ENCODE measurements at places on chromosomes 2 and 18. TPM values are rescaled to one million over a fixed set of nuclear protein-coding genes. Genes with fewer than 3 reads are reported as not detected.

DNA sequence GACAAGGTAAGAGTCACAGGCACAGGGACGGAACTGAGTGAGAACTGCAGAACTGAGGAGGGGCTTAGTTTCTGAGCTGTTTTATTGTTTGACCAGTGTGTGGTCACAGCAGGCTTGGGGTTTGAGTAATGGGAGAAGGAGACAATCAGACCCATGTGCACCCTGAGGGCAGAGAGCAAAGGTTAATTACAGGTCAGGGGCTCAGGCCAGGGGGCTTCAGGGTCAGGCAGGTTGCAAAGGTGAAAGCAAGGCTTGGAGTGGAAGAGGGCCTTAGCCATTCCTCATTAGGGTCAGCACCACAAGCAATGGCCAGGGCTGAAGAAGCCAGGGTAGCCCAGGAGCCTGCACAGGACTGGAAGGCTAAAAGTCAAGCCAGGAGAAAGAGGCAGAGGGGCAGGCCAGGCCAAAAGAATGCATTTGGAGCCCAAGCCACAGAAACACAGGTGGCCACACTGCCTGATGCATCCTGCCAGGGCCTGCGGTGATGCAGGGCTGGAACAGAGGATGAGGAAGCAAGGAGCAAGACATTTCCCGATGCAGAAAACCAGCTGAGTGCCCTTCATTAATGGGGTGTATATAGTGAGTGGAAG, 209.8 kb upstream of the GYPC start:
- no peaks in the 10 kb centered on the region for H3K4me1 ChIP-seq
- H3K36me3 ChIP-seq: no peaks in the 10 kb centered on the region
- H3K4me3 ChIP-seq: no peak overlapping the region
- DNase-seq: no peak

GRCh38 chr2:227534714-227535113, 62.8 kb downstream of the AGFG1 start:
- H3K36me3 ChIP-seq: peaks cover 50% of the 10 kb centered on the region
- DNase-seq: no peak
- peaks cover 13% of the 10 kb centered on the region for H3K4me1 ChIP-seq
- H3K27me3 ChIP-seq: no peaks in the 10 kb centered on the region
- no peak overlapping the region for H3K4me3 ChIP-seq

KCNIP3 gene
- total RNA-seq: not detected

TUBB6 gene
- 7.5 TPM for total RNA-seq
